ENCODE measurements at places on chromosomes 7 and 10.

DNA sequence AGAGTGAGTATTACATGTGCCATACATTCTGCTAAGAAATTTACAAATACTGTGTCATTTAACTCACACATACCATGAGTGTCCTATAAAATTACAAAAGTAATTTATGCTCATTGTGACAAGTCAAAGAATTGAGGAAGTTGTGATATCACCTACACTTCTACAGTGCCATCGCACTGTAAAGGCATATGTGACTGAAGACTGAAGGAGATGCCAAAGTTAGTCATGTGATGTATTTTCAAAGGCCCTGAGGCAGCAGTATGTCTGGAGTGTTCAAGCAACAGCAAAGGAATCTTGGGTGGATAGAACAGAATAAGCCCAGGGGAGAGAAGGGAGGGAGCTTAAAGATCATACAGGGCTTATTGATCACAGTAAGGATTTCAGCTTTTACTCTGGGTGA lies 176.8 kb downstream of the WNT2 start:
- no peak for DNase-seq

- no peak for DNase-seq
These were observed 27.1 kb downstream of the ABCB4 start for GRCh38 chr7:87448388-87448787.

GRCh38 chr7:141076377-141076776 lies 2.5 kb downstream of the TMEM178B start:
- DNase-seq, result no peak

DNA sequence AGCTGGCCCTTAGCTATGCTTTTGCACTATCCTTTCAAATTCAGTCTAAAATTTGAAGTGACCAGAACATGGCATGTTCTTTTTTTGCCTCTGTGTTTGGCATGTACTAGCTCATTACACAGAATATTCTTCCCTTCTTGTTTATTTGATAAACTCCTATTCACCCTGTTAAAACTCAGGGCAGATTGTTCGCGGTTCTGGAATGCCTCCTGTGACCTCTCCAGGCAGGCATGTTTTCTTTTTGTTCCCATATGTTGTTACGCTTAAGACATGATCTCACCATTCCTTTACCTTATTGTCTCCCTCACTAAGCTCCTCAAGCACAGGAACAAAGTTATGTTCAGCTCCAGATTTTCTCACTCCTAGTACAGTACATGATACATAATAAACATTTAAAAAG lies 181.7 kb downstream of the CCSER2 start:
- DNase-seq, result no peak

DNA sequence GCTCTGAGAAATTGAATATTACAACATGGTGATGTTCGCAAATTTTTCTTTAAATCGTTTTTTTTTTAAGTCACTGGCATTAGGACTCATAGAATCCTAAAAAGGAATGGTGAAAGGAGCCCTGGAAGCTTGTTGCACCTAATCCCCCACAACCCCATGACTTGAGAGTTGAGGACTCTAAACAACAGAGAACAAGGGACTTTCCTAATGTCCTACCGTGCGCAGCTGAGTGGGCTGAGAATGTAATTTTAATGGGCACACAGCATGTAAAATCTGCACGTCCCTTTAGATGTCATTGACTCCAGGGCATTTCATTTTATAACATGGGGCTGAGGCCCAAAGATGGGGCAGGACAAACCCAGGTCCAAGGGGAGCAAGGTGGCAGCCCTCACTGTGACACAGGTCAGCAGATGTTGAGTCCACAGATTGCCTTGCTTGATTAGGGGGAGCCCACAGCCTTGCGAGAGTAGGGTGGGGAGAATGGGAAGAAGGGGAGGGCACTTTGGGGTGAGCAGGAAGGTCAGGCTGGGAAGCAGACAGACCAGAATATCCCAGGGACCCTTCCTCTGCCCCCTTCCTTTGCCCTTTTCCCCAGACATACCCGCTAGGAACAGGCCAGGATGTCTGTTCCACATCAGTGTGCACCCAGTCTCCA lies 208.4 kb upstream of the ZMIZ1 start:
- DNase-seq, result peak; percentile 59

GRCh38 chr10:69759641-69760040 lies 42.1 kb upstream of the COL13A1 start:
- DNase-seq, result no peak

DNA sequence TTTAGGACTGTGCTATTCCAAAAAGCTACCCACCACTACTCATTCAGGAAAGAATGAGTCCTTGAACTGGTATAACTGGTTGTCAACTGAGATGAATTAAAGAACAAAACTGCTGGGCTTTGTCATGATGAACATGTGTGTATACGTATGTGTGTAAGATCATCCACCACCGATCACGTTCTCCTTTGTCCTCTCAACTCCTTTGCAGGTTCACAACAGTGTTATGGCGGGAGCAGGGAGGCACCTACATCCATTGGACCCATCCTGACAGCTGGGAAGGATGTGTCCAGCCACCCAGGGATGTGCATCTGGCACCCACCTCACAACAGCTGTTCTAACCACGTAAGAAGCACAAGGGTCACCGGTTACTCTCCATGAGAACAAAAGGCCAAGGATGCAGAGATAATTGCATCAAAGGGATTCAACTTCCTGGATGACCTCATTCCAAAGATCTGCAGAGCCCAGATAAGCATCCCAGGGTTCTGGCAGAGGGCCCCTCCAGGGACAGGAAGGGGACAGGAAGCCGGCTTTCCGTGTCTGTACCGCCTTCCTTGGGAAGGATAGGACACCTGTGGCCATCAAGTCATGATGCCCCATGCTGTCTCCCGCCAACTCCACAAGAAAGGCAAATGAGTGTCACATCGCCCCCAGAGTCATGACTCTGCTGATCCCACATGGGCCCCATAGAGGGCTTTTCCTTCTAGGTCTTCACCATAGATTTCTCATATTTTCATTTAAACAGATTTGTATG lies 66.1 kb downstream of the STEAP1B start:
- no peak for DNase-seq

DNA sequence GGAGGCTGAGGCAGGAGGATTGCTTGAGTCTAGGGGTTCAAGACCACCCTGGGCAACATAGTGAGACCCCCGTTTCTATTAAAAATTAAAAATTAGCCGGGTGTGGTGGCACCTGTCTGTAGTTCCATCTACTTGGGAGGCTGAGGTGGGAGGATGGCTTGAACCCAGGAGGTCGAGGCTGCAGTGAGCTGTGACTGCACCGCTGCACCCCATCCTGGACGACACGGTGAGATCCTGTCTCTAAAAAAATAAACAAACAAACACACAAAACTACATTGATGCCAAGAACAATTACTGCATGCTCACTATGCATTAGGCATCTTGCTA lies 761 bp upstream of the CHST12 start:
- DNase-seq, result no peak

- DNase-seq, result no peak
These were observed 157.2 kb upstream of the CELF2 start for GRCh38 chr10:10860455-10860976.
